ENCODE measurements at places on chromosomes 13 and 19.

DNA sequence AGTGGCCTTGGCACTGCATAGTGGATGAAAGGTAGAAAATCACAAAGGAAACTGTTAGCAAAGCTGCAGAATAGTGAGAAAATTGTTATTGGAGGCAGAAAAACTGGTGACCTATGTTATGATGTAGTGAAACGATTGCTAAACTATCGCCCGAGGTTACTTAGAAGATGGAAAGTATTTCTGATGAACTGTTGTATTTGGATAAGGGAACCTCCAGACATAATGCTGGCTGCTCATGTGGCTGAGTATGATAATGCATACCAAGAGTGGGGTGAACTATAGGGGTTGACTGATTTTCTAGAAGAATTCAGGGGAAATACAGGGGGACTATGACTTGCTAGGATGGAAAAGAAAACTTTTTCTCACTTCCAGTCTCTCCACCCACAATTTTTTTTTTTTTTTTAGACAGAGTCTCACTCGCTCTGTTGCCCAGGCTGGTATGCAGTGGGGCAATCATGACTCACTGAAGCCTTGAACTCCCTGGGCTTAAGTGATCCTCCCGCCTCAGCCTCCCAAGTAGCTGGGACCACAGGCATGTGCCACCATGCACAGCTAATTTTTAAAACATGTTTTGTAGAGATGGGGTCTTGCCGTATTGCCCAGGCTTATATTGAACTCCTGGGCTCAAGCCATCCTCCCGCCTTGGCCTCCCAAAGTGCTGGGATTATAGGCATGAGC, 4.4 kb upstream of the EID2 start:
- DNase-seq, result no peak

DNA sequence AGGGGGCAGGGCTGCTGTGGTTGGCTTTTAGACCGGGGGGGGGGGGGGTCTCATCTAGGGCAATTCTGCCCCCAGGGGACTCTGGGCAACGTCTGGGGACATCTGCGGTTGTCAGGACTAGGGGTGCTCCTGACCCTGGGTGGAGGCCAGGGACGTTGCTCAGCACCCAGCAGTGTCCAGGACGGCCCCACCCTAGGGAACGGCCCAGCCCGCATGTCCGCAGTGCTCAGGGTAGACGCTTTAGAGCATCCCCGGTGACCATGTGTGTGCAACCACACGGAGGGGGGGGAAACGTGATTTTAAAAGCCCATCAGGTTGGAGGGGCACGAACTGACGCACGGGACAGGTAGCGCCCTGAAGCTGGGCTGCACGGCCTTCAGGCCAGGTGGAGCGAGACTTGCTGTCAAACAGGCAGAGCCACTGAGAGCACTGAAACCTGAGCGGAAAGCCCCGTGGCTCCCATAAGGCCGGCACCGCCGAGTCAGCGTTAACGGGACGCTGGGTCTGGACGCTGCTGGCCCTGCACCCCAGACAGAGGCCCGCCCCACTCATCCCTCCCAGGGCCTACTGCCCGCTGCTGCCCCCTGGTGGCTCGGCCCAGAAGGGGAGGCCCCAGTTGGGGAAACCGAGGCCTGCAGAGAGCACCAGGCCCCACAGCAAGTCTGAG, 8.3 kb downstream of the CACTIN start:
- no peak for DNase-seq

DNA sequence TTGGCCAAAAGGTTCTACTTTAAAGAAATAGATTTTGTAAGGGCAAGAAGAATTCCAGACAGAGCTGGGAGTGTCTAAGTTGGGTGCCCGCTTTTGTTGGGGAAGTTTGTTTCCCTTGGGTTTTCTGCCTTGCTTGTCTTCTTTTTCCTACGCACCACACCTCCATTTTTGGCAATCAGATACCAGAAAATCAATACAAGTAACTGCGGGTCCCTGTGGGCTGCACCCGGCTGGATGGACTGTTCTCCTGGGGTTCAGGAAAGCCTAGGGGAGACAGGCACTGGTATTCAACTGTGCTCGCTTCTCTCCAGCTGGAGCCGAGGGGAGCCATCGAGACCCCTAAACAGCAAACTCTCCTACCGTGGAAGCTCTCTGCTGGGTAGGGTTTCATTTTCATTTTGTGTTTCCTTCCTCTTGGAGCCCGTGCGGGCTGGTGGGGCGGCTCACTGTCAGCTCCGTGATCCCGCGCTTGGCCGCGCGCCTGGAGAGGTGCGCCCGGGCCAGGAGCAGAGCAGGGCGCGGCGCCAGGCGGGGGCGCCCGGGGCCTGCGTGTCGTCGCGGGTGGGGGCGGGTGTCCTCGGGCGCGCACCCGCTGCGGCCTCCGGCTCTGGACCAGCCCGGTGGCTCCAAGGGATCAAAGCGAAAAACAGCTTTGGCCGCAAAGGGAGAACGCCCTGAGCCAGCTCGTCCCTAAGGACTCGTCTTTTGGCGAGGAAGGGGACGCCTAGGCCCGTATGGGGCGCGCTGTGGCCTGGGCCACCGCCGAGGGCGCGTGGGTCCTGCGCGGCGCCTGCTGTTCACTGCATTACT, 347.2 kb downstream of the ZNF536 start:
- no peak for DNase-seq

GRCh38 chr19:28555317-28555716, 657.6 kb downstream of the UQCRFS1 start:
- DNase-seq, result no peak

GRCh38 chr19:46890423-46891170, 29.8 kb downstream of the ARHGAP35 start:
- DNase-seq, result no peak

- peak; percentile 55 for DNase-seq
Observed at GRCh38 chr13:39616087-39616694, 13.2 kb upstream of the LHFPL6 start.

DNA sequence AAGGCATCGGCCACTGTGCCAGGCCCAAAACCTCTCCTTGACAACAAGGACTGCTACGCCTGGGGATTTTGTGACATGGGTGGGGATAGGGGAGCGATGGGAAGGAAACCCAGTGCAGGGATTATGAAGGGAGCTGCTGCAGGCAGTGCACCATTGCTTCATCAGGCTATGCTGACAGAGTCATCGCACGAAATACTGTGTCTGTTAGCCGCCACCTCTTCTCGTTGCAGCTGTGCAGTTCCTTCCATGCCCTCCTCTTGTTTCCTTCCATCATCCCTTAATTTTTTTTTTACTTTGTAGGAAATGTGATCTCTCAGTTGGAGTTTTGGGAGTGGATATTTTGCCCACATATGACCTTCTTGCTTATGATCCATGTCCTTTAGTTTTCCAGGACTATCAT, 178.7 kb downstream of the RFC3 start:
- DNase-seq, result no peak

DNA sequence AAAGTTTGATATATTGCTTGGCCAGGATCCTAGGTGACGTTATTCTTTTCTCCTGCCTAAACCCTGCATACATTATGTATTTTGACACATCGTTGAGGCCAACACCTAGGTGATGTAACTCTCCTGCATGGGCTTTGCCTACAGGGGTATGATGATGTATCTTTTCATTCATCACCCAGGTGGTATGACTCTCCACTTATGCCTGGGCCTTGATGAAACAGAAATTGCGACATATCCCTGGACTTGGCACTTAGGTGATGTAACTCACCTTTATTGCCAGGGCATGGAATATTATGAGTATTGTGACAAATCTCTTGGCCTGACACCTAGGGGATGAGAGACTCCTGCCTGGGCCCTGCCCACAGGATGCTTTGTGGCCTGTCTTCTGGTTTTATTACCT, 18.5 kb upstream of the ZNF681 start:
- no peak for DNase-seq

GRCh38 chr13:53460796-53461195, 432.2 kb downstream of the OLFM4 start:
- no peak for DNase-seq

GRCh38 chr19:40419066-40419612, 6.0 kb upstream of the PRX start:
- DNase-seq, result no peak

DNA sequence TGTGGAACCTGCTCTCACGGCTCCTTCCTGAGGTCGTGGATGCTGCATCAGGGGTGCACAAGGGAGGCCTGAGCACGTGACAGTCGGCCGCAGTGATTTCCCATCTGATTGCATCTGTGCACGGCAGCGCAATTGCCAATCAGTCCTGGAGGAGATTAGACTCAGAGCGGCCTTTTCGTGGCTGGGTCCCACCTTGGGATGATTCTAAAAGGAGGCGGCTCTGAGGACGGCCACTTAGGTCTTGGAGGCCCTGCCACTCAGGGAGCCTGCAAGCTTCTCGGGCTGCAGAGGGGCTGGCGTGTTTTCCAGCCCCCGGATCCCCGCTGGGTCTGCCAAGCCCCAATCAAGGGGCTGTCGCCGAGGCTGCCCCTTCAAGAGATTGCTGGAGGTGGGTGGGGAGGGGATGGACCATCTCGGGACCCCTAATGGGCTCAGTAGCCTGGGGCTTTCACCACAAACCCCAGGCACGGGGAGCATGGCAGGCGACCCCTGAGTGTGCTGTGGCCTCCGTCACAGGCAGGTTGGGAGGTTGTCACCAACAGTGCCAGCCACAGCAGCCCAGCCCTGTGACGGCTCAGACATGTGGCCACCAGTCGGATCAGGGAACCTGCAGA, 51.6 kb downstream of the SOX1 start:
- no peak for DNase-seq

DNA sequence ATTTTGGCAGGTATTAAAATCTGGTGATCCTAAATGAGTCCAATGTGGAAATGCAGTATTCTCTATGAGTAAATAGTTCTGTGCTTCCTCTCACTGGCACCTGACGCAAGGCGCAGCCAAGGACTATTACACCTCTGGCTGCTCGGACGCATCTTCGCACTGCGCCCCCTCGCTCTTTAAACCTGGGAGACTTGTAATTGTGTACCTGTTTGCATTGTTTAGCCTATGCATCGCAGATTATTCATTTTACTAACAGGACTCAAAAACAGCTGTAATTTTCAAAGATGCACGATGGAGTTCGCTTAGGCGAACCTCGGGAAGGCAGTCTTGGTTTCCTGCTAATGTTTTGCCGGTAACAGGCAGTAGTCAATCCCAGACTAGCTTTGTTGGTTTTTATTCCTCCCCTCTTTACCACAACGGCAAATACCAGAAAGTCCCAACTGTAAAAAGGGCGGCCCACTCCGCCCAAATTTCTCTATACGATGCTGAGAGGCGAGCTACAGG, 113.2 kb downstream of the KCNRG start:
- no peak for DNase-seq

DNA sequence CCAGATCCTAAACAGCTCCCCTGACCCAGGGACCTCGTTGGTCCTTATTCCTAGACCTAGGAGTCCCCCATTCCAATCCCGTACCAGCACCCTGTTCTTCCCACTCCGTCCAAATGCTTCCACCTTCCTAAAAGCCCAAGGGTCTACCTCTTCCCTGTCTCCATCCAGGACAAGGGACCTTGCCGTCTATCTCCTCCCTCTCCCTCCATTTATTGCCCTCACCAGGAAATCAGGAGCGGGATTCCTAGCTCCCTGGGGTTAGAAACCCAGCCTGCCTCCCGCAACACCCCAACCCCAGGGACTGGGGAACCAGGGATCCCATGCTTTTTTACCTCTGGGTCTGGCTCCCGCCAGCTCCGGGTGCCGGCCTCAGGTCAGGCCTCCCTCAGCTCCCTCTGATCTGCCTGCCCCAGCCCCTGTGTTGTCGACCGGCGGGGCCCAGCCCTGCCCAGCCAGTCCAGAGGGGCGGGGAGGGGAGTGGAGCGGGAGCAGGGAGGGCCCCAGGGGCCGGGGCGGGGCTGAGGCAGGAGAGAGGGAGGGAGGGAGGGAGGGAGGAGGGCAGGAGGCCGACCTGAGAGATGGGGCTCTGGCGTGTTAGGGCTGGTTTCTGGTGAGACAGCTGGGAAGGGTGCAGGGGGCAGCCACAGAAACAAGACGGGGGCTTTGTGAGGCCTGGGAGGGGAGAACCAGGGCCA, at the start of gene B3GNT8:
Gene B3GNT8 (minus strand): TSS at position 423 of the 695 bp plus-strand sequence. CDS start 596 bp downstream, outside the sequence.
- DNase-seq, result no peak

- peak; percentile 55 for DNase-seq
Observed at GRCh38 chr13:91740756-91741155, 342.3 kb downstream of the GPC5 start.

DNA sequence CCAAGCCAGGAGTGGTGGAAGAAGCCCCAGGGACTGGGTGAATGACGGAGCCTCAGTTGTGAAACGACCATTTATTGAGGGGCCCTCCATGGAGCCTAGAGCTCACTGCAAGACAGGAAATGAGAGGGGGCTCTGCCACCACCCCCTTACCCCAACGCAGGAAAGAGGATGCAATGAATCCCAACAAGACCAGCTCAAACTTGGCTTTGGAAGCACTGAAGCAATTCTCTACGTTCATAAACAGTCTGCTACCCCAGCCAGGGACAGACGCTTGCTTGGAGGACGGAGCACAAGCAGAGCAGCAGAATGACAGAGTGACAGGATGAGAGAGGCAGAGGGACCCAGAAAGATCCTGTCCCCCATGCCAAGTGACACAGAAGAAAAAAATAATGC, 1.0 kb downstream of the PRKACA start:
- DNase-seq, result no peak

- DNase-seq, result no peak
Observed at GRCh38 chr13:112967686-112968379, 1.2 kb upstream of the MCF2L start.

DNA sequence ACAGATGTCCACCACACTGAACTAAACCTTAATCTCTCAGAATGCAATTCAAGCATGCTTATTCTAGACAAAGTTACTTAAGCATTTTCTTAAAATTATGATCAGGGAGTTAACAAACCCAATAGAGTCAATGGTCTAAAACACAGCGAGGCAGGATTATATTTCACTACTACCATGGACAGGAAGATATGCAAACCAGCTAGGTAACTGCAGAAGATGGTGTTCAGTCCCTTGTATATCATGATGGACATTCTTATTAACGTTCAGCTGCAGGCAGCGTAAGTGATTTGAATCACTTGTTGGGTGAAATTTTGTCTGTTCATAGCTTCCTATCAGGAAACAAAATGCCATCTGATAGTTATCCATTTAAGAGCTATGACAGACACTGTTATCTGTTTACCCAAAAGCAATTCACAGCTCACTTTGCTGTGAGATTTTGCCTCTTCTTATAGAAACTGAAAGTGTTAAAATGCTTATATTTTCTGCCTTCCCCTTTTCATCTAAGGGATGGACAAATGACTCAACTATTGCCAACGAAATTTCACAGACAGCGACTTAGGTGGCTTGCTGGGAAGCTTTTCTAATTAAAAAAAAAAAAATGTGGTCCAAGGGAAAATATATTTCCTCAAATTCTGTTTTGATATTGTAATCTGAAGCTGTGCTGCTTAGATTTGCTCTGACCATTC, 591.9 kb downstream of the DACH1 start:
- no peak for DNase-seq

DNA sequence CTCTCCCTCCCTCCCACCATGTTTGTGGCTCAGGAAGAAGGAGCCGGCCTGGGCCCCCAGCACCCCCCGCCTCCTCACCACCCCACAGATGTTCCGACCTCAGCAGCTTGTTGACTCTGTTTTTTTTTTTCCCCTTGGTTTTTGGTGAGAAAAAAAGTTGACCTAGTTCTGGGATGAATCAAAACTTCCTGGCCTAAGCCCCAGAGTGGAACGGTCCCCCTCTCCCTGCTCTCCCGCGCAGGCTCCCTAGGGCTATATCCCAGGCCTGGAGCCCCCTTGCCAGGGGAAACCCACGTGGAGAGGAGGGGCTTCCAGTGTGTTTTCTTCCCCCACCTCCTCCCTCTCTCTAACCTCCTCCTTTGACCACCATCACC, 4.0 kb downstream of the COL5A3 start:
- DNase-seq, result no peak

All from NCI-H446 treated with DMSO at 0.1 percent for 48 hours (cell line).